ENCODE measurements at places on chromosomes 13 and 19. TPM values are rescaled to one million over a fixed set of nuclear protein-coding genes. Genes with fewer than 3 reads are reported as not detected.

Gene FBL
- total RNA-seq, result 661 TPM

GRCh38 chr19:18468517-18468916 is 30.6 kb upstream of the ISYNA1 start:
- H3K36me3 ChIP-seq, result peaks cover 4% of the 10 kb centered on the region
- no peak overlapping the region for H3K27ac ChIP-seq
- DNase-seq, result no peak
- H3K4me3 ChIP-seq, result no peak overlapping the region
- H3K4me1 ChIP-seq, result no peaks in the 10 kb centered on the region

GRCh38 chr19:5171711-5172110 is 168.9 kb downstream of the PTPRS start:
- no peaks in the 10 kb centered on the region for H3K36me3 ChIP-seq
- no peak for DNase-seq
- H3K27ac ChIP-seq, result no peak overlapping the region
- no peaks in the 10 kb centered on the region for H3K27me3 ChIP-seq
- H3K4me1 ChIP-seq, result no peaks in the 10 kb centered on the region
- H3K4me3 ChIP-seq, result no peak overlapping the region

DNA sequence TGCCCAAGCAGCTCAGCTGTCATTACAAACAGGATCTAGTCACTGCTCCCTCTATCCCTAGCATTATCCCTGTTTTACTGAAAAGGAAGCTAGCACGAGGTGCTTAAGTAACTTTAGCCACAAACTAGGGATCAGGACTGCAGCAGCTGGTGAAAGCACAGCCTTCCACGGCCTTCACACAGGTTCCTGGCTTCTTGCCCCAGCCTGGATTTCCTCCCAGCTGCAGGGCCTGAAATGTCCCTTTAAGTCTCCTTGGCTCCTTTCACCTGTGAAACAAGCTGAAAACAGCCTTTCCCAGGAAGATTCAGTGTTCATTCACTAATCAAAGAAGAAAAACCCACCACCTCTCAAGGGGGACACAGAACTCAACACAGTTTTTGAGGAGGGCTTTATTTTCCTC is 754.5 kb downstream of the DIAPH3 start:
- no peaks in the 10 kb centered on the region for H3K4me1 ChIP-seq
- H3K27ac ChIP-seq, result no peak overlapping the region
- no peak overlapping the region for H3K4me3 ChIP-seq
- no peaks in the 10 kb centered on the region for H3K36me3 ChIP-seq

DNA sequence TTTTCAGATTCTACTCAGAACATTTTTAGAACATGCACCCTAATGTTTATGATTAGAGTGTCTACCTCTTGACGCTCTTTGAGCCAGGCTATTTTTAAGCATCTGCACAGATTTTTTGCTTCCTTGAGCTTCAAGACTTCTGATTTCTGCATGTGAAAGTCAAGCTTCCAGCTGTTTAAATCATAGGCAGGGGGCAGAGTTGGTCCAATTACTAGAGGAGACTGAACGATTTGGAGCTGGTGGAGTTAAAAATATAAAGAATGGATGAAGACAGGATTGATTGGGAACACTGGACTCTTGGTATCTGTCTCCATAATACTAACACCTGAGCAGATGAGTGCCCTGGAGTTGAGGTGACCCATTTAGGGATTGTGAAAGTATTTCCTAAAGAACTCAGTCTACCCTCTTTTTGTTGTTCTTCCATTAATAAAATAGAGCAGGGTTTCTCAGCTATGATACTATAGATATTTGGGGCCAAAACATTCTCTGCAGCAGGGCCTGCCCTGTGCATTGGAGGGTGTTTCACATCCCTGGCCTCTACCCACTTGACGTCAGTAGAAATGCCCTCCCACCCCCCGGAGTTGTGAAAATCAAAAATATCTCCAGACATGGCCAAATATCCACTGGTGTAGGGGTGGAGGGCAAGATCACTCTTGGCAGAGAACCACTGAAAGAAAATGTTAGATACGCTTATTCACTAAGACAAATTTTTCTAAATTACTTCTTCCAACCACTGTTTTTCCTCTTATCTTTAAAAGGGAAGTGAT is 160.1 kb downstream of the COG6 start:
- no peak overlapping the region for H3K27ac ChIP-seq
- no peak overlapping the region for H3K4me3 ChIP-seq
- H3K27me3 ChIP-seq, result no peaks in the 10 kb centered on the region
- H3K4me1 ChIP-seq, result no peaks in the 10 kb centered on the region
- H3K36me3 ChIP-seq, result no peaks in the 10 kb centered on the region
